ENCODE measurements at places on chromosomes 5 and 9.

DNA sequence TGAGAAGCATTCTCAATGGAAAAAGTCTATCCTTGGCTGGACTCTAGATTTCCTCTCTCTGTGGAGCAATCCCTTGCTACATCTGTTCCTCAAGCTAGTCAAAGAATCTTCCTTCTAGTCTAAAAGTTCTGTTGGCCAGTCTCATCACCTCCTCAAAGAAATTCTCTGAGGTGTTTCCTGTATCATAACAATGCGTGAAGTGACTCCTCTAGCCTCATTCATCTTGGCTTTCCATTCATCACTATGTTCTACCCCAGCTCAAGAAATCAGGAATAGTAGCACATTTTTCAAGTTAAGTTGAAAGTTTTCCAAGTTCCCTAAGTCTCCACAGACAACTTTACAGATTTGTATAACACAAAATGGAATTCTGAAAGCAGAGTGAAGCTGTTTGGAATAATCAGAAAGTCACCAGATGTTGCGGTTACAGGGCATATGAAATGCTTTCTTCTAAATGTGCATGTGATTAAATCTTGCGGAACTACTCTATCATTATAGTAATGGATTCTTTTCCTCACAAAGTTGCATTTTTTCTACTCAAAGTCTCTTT, 176.6 kb upstream of the FREM1 start:
- no peak for DNase-seq

DNA sequence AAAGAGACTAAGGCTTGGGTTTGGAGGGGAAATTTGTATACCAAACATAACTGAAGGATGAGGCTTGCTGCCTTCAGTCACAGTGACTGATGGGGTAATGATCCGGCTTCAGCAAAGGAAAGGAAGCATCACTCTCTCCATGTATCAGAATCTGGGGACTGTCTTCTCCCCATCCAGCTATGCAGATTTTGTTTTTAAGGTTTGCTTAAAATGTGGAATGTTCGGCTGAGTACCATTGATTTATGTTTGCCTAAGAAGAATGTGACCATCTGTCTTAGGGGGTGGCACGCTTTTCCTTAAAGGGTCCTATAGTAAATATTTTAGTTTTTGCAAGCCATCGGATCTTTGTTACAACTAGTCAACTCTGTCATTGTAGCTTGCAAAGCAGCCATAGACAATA, 291.9 kb downstream of the ARHGEF28 start:
- no peak for DNase-seq

GRCh38 chr5:6496207-6496584, 47.5 kb downstream of the UBE2QL1 start:
- peak; percentile 59 for DNase-seq

DNA sequence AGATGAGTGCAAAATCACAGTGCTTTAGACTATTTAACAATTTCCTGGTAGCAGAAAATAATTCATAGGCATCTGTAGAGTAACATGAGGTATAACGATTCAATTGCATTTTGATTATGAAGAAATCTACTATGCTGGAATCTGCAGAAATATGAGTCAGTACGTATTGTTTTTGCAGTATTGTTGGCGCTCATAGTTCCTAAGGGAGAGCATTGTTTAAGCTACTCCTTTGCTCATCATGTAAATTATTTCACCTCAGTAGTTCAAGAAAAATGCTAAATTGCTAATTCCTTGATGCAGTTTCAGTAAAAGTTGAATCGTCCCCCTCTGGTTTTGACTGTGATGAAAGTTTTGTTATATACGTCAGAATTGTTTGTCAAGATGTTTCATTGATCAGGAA, 458.4 kb downstream of the HINT1 start:
- DNase-seq = no peak

DNA sequence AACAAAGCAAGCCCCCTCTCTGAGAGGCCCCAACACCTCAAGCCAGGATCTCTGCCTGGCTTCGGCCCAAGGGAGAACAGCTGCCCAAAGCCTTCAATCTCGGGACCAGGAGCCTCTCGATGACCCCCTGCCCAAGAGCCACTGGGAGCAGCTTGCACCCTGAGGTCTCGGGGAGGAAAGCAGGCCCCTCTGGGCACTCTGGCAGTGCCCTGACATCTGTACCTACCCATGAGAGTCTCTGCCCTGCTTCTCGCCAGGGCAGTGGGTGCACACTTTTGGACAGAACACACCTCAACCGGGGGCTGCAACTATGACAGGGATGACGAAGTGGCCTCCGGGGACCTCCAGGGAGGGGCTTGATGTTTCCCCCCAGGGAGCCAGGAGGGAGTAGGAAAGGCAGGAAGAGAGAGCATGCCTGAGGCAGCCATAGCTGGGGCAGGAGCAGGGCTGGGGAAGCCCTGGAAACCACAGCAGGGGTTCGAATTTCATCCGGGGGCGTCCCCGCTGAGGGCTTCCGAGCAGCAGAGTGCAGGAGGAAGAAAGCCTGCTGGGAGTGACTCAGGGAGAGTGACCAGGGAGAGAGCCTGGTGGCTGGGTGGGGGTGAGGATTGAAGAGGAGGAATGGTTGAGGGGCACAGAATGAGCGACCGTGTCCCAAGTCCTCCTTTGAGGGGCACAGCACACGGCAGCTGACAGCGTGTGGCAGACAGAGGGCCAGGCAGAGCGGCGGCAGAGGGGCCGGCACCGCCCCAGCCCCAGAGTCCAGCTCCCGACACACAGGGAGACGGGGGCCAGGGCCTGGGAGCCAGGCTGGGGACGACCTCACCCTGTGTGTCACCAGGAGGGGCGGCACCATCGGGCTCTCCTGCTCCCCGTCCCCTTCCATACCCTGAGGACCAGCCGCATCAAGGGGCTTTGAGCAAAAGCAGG, 1.8 kb downstream of the LPCAT1 start:
- peak; percentile 40 for DNase-seq

GRCh38 chr9:7967093-7967827, 167.7 kb upstream of the DMAC1 start:
- no peak for DNase-seq

All from activated CD8-positive, alpha-beta memory T cell treated with anti-CD3 and anti-CD28 coated beads, Interleukin-2, amount 10 ng/mL, durations not matched to agents 7 days and 5 days (primary cell).